Fibroblast of the aortic adventitia (primary cell): ENCODE measurements at places on chromosomes 6 and 20. TPM values are rescaled to one million over a fixed set of nuclear protein-coding genes. Genes with fewer than 3 reads are reported as not detected.

DNA sequence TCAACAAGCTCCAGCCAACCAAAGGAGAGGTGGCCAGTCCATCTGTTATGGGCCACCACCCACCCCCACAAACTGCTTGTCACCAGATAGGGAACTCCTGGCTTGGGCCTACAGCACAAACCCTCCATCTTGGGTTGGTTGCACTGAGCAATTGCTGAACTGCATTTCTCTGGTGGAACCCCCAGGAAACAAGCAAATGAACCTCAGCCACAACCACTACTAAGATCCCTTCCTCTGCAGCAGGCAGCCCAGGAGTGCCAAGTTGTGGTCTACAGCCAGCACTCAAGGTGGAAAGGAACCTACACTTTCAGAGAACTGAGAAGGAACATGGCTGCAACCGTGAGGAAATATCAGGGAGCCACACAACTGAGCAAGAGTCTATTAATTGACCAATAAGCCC is 171.6 kb downstream of the TMEM200A start:
- DNase-seq = no peak

GRCh38 chr6:29764422-29765196 is 41.4 kb downstream of the HLA-F start:
- peak; percentile 61 for DNase-seq

- DNase-seq = peak; percentile 96
Observed at GRCh38 chr6:134436281-134436815, 118.4 kb upstream of the SGK1 start.

The PLAGL1 gene
- 18.5 and 35.2 TPM in 2 replicates for total RNA-seq

- DNase-seq = no peak
Observed at GRCh38 chr6:81820980-81821379, 68.5 kb upstream of the TENT5A start.

DNA sequence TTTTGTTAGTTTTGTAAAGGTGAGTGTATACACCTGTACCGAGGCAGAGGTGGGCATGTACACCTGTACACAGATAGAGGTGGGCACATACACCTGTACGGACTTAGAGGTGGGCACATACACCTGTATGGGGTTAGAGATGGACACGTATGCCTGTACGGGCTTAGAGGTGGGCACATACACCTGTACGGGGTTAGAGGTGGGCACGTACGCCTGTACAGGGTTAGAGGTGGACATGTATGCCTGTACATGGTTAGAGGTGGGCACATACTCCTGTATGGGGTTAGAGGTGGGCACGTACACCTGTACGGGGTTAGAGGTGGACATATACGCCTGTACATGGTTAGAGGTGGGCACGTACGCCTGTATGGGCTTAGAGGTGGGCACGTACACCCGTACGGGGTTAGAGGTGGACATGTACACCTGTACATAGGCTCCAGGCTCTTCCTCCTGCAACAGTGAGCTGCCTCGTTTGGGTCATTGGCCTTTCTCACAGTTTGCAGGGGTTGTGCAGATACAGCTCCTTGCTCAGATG is 63.7 kb downstream of the PHACTR3 start:
- DNase-seq = no peak

The TP53TG5 gene
- 0.09 TPM in 1 of 2 replicates, not detected in the other for total RNA-seq

GRCh38 chr6:26140967-26141294 is 53.7 kb downstream of the HFE start:
- no peak for DNase-seq

The SIGLEC1 gene
- 0.08 TPM in 1 of 2 replicates, not detected in the other for total RNA-seq
